ENCODE measurements at places on chromosomes 13 and 19.

- no peak for DNase-seq
These were observed 805.6 kb upstream of the ARGLU1 start for GRCh38 chr13:107373551-107373950.

DNA sequence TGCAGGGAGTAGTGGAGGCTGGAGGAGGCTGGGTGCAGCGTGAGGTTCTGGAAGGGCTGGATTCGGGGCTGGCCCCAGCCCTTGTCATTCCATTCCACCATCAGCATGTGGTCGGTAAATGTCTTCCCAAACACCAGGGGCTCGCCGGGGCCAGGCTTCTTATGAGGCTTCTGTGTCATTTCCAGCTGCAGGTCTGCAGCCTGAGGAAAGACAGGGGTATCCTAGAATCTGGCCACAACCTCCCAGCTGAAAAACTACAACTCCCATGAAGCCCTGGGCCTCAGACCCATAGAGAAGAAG lies 4.4 kb downstream of the BCAT2 start:
- no peak for DNase-seq

- no peak for DNase-seq
These were observed 56.1 kb downstream of the MAP4K1 start for GRCh38 chr19:38561658-38562057.

DNA sequence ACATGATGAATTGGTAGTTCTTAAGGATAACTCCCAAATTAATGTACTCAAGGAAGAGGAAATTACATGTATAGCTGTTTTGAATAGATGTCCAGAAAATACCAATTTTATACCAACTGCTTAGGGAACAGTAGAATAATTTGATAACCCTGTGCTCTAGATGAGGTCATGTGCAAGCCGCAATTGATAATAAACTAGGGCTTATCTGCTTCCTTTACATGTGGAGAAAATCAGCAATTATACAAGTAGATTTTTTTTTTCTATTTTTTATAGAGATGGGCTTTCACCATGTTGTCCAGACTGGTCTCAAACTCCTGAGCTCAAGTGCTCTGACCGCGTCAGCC lies 9.3 kb downstream of the TPT1 start:
- peak; percentile 21 for DNase-seq

- DNase-seq = peak; percentile 90
These were observed 70.5 kb downstream of the IRS2 start for GRCh38 chr13:109715902-109716301.

GRCh38 chr19:47994209-47994802 lies at the start of gene ELSPBP1:
Gene ELSPBP1, plus strand, starts transcription at chr19:47994632. Its CDS starts 14,036 bp downstream, at chr19:48008668.
- no peak for DNase-seq

GRCh38 chr19:33063753-33064457 lies 783 bp downstream of the RHPN2 start:
- peak; percentile 6 for DNase-seq

- peak; percentile 63 for DNase-seq
These were observed 840 bp upstream of the LILRA4 start for GRCh38 chr19:54339646-54340358.

- peak; percentile 22 for DNase-seq
These were observed 43.2 kb downstream of the SUGT1 start for GRCh38 chr13:52695856-52696255.

- no peak for DNase-seq
These were observed 16.0 kb downstream of the ZNF100 start for GRCh38 chr19:21751384-21751783.

DNA sequence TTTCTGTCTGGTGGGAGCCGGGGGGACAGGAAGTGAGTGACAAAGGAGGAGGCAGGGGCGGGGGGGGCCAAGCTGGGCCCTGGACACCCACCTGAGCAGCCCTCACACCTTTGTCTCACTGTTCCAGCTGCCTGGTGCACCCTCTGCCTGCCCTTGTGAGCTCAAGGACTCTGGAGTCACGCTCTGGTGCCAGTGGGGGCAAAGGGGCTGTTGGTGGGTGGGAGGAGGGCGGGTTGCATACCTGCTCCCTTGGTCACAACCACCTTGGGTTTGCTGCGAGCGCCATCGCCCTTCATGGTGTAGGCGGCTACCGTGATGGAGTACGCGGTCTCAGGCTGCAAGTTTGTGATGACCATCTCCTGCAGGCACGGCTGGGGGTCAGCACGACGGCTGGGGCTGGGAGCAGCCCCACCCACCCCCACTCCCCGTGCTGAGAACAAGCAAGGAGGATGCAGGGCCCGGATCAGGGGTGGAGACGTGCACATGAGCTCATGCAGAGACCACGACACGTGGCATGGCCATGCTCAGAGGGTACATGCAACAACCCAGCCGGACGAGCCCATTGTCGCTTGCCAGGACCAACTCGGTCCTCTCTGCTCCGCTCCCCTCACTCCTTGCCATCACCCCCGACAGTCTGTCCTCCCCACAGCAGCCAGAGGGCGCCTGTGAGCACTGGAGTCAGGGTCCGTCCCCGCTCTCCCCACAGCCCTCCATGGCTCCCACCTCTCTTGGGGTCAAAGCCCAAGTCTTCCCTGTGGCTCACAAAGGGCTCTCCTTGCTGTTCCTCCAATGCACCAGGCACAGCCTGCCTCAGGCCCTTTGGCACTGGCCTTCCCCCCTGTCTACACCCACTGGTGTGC lies 114.9 kb downstream of the PTPRS start:
- DNase-seq = no peak
